Activated CD4-positive, alpha-beta memory T cell treated with anti-CD3 and anti-CD28 coated beads for 36 hours (primary cell): ENCODE measurements at places on chromosomes 1 and 21. TPM values are rescaled to one million over a fixed set of nuclear protein-coding genes. Genes with fewer than 3 reads are reported as not detected.

Gene EPHB2
- total RNA-seq = 0.07 TPM

Gene RGS16
- 51.9 TPM for total RNA-seq

Gene UMODL1
- total RNA-seq = not detected

GRCh38 chr1:44233593-44233992 lies 20.3 kb downstream of the DMAP1 start:
- DNase-seq = no peak

GRCh38 chr21:39611551-39612190 lies 1.1 kb upstream of the B3GALT5 start:
- no peak for DNase-seq

DNA sequence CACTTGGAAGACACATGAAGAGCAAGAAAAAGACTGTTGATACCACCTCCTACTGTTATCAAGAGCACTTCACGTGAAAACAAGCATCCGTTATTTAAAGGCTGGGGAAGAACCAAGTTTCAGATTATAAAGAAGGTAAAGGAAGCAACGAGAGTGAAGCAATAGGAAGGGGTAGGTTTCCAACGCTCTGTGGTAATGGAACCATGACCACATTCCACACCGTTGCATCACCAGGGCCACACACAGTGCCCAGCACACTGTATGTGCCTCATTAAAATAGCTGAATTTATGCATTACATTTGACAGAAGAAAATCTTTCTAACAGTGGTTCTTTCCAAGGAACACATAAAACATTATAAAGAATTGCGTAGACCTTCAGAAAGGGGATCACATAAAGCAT lies 435.8 kb downstream of the MRPL39 start:
- no peak for DNase-seq
